Activated CD8-positive, alpha-beta memory T cell treated with anti-CD3 and anti-CD28 coated beads for 1 hour (primary cell): ENCODE measurements at places on chromosomes 3 and 15.

GRCh38 chr15:36365963-36366362 is 213.5 kb upstream of the CDIN1 start:
- DNase-seq: no peak

- DNase-seq: no peak
These were observed 170.2 kb upstream of the SMAD3 start for GRCh38 chr15:66894986-66895780.

DNA sequence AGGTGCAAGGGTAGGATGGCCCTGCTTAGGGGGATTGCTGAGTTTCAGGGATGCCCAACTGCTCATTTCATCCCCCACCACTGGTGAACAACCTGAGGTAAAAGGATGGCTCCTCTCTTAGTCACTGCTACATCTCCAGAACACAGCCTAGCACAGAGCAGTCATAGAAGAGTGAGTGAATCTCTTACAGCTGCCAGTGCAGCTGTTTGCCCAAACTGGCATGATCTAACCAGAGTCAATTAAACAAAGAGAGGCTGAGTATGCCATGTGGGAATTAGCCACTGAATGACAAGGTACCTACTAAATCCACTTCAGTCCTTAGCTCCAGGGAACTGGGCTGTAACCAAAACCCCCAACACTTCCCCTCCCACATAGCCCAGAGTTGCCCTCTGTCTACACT is 6.8 kb upstream of the NCKIPSD start:
- no peak for DNase-seq

DNA sequence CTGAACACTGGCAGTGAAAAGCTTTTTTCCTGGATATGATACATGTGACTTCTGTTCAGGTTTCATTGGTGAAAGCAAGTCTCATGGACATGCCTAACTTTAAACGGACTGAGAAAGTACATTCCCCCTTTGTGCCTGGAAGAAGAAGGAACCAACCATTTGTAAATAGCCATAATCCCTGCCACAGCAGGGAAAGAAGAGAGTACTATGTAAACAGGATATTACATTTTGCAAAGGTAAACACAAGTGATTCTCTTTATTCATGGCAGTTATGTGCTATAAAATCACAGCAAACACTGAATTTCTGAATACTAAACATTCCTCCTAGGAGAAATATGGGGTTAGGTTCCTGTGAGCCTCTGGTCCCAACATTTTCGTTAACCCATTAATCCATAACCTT is 46.8 kb downstream of the PRICKLE2 start:
- no peak for DNase-seq

DNA sequence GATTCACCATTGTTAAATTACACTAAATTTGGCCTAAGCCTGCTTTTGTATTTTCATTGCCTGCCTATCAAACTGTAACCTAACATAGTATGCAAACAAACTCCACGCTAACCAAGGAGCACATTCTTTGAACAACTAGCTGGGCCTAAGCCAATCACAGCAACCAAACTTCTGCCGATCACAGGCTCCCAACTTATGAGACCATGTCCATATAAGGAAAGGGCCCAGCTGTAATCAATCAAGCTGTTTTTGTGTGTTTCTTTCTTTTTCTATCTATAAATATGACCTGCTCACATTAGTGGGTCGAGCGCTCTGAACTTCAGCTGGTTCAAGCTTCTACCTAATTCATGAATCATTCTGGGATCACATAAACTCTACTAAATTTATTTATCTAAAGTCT is 473.6 kb downstream of the SI start:
- DNase-seq: no peak

DNA sequence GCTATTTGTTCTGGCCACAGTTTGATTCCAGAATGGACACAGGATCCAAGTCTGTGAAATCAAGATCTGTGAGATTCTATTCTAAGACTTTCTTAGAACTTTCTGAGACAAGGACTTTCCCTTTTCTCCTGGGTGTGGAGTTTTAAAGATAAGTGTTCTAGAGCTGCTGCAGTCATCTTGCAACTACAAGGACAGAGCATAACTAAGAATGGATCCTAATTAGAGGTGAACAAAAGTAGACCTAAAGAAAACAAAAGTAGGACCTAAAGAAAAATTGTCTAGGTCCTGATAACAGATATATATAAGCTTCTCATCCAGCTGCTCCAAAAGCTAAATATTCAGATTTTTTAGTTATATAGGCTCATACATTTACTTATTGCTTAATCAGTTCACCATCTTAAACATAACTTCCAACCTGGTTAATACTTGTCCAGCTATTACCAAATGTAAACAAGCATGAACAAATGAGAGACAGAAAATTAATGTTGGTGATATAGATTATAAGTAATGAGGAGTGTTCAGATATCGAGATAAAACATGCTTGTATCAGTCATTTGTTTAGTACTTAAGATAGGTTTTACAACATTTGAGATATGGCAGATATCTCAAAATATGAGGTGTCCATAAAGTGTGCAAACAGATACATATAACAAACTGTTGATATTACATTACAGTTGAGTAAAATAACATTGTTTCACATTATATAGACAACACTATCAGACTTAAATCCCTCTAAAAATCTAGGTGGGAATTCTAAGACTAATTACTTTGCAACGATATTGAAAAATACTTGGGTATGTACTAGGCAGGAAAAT is 75.1 kb downstream of the CD200 start:
- DNase-seq: no peak

DNA sequence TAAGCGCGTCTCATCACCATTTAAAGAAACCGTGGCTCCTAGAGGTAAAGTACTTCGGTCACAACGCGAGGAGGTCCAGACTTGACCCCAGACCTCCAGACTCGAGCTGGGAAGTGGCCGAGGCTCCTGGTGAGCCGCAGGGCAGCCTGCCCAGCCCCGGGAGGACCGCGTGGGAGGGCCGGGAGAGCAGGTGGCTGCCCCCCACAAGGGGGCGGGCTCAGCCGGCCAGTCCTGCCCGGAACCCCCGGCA is at the start of gene SLC27A2:
Gene SLC27A2 (plus strand): TSS at position 228 of the 250 bp plus-strand sequence. CDS start 232 bp downstream, outside the sequence.
- DNase-seq: no peak

- no peak for DNase-seq
These were observed 120.3 kb upstream of the CADPS start for GRCh38 chr3:62995530-62995929.

GRCh38 chr3:105786241-105786640 is 82.6 kb downstream of the CBLB start:
- no peak for DNase-seq

GRCh38 chr3:179713643-179714090 is 60.8 kb downstream of the USP13 start:
- no peak for DNase-seq

GRCh38 chr3:172973799-172974198 is 167.2 kb downstream of the SPATA16 start:
- DNase-seq: no peak

GRCh38 chr3:126259411-126260391 is 79.3 kb upstream of the ALDH1L1 start:
- DNase-seq: no peak

GRCh38 chr3:33874815-33875214 is 76.4 kb downstream of the PDCD6IP start:
- no peak for DNase-seq

DNA sequence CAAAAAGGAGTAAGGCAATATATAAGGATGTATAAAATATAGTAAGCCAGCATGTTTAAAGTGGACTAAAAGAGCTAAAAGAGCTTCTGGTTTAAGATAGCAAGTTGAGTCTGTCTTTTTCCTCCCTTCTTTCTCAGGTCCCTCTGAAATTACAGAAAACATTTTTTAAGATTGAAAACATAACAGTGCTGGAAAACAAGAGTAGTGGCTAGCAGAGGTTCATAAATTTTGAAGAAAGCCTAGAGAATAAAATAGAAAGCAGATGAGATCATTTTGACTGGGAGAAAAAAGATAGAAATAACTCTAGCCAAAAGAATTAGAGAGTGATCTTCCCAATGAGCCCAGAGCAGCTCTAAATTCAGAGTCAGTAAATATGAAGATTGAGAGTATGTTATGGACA is 41.9 kb downstream of the ATP8B4 start:
- no peak for DNase-seq

DNA sequence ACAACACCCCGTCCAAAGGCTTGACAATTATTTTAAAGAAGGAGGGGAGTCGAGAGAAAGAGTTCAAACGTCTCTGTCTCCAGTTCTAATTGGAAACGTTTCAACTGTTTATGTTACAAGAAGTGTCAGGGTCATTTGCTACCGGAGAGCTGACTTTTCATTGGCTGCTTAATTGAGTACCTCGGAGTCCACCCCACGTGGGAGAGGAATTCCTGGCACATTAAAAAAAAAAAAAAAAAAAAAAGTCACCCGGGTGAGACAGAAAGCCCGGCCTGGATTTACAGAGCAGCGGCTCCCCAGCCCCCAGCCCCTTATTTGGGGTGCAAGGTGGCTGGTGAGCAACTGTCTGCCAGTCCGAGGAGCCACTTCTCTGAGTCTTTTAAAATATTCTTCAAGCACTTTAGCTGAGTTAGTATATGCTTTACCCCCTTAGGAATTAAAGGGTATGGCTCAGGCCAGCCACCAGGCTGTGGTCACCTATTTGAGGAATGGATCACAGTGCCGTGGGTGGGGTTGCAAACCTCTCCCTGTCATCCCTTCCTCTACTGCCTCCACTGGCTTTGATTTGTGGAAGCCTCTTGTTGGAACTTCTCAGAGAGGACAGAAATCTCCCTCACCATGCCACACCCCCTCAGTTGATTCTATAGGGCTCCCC is 3.9 kb upstream of the TLE3 start:
- no peak for DNase-seq

- no peak for DNase-seq
These were observed 70.0 kb upstream of the KLF13 start for GRCh38 chr15:31256378-31257265.

DNA sequence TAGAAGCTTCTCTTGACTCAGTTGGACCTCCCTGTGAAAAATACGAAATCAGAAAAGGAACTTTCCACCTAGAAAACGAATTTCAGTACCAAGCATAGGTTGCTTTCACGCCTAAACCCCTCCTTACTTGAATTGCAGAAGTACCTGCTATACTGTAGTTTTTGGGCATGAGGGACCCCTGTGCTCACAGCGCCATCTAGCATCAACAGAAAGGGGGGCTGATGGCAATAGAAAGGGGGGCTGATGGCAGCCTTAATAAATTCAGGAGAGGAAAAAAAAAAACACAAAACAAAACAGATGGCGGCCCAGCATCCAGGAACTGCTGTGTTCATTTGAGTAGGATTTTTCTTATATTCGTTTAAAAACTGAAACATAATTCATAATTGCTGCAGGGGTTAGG is 96.7 kb downstream of the NPAP1 start:
- DNase-seq: no peak

- no peak for DNase-seq
These were observed 108.9 kb upstream of the PROK2 start for GRCh38 chr3:71893702-71894479.

- DNase-seq: no peak
These were observed 33.8 kb downstream of the TIGIT start for GRCh38 chr3:114327665-114328064.

DNA sequence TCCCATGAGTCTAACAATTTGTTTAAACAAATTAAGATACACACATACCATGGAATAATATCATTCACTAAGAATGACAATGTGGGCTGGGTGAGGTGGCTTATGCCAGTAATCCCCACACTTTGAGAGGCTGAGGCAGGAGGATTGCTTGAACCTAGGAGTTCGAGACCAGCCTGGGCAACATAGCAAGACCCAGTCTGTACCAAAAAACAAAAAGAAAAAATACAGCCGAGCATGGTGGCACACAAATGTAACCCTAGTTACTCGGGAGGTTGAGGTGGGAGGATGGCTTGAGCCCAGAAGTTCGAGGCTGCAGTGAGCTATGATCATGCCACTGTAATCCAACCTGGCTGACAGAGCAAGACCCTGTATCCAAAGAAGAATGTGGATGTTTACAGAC is 4.0 kb upstream of the ZNF710 start:
- DNase-seq: no peak
